Upper lobe of right lung (tissue), 1 donor: ENCODE measurements at places on chromosomes 12 and 14. TPM values are rescaled to one million over a fixed set of nuclear protein-coding genes. Genes with fewer than 3 reads are reported as not detected.

The KCNK10 gene
- 0.09 TPM for total RNA-seq

The INSM2 gene
- not detected for total RNA-seq

The STYK1 gene
- 0.93 TPM for total RNA-seq

GRCh38 chr14:106694638-106695393, 1168.4 kb downstream of the TMEM121 start:
- no peak for DNase-seq

DNA sequence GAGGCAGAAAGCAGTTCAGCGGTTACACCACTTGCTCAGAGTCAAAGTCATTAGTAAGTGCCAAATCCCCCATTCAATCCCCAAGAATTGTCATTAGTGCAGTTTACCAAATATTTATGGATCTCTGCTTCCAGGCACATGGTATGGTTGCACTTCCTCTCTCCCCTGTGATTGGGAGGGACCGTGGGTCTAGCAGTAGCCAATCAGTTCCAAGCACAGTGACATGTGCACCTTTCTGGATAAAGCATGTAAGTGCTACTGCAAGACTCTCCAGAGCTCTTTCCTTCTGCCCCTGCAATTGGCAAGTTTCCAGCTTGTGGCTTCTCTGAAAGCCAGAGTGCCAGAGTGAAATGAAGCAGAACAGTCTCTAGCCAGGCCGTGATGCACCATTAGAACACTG, 85.3 kb upstream of the FLRT2 start:
- DNase-seq = no peak
